ENCODE measurements at places on chromosomes 4 and X.

DNA sequence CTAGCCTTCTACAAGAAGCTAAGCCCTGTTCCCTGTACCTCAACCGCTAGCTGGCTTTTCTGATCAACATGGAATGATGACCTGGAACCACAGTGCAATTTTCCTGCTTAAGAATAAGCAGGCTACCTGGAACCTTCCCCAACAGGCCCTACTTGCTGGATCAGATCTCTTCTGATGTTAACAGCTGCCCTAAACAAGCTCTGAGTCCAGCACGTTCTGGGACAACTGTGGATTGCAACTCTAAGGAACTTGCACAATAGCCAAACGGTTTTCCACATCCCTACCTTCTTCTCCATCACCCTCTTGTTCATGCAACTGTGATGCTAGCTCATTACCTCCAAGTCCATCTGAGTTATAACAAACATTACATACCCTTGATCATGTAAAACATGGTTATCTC is 19.8 kb downstream of the ATP8A1 start:
- DNase-seq = no peak

DNA sequence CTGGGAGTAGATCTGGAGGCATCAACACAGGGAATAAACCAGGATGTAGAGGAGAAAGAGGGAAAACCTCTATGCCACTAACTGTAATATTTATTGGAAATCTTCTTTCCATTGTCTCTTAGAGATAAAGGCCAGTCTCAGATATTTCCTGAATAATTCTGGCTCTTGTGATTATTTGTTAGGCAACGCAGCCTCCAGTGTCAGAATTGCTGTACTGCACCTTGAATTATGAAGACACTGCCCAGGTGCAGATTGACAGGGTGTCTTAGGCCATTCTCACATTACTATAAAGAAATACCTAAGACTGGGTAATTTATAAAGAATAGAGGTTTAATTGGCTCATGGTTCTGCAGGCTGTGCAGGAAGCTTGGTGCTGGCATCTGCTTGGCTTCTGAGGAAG is 100.7 kb upstream of the ZDHHC15 start:
- no peak for DNase-seq

DNA sequence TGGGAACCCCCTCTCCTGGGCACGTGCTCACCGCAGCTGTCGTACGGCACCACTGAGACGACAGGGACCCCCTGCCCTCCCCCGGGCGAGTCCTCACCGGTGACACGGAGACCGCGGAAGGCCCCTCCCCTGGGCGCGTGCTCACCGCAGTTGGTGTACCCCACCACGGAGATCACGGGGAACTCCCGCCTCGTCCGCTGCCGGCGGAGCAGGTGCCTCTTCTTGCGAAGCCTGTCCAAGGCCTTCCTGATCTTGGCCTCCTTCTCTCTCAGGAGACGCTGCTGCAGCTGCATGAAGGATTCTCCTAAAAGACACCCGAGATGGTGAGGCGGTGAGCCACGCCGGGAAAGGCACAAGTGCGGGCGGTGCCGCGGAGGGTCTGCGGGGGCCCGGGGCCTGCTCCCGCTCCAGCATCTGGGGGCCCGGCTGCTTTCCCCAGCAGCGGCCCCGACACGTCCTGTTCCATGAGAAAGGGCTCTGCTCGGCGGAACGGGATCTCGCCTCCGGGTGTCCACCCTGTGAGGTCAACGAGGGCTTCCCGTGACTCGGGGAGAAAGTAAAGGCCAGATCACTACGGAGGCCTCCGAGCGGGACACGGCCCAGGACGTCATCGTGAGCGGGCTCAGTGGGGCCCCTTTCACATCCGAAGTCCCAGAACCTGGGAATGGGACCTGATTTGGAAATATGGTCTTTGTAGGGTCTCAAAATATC is 5.8 kb downstream of the GTPBP6 start:
- DNase-seq = no peak

GRCh38 chrX:110407910-110408545 is 49.4 kb downstream of the RTL9 start:
- peak; percentile 14 for DNase-seq

GRCh38 chr4:2790583-2791517 is 2.0 kb upstream of the SH3BP2 start:
- no peak for DNase-seq

GRCh38 chr4:53547983-53548382 is 43.3 kb downstream of the LNX1 start:
- no peak for DNase-seq
